Stimulated activated CD4-positive, alpha-beta T cell treated with anti-CD3 and anti-CD28 coated beads, Interleukin-1b, Interleukin-23, amount 100 ng/mL, for 48 hours (primary cell): ENCODE measurements at places on chromosomes 1 and 21.

GRCh38 chr1:231522038-231522437 lies 6.4 kb upstream of the TSNAX start:
- DNase-seq = no peak

DNA sequence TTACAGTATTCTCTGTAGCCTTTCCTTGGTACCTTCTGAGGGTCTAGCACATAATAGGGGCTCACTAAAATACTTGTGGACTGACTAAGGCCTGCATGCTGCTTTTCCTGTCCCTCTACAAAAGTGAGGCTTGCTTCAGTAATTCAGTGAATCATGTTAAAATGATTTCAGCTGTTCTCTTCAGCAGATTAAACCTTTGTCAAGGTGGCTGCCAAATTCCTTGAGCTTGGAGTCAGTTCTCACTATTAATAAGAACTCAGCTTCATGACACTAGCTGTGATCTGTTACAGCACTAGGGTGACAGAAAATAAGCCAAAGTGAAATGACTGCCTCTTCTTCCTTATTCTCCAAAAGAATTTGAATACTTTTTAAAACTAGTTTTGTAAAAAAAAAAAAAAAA lies 128.8 kb downstream of the KCNN3 start:
- no peak for DNase-seq

DNA sequence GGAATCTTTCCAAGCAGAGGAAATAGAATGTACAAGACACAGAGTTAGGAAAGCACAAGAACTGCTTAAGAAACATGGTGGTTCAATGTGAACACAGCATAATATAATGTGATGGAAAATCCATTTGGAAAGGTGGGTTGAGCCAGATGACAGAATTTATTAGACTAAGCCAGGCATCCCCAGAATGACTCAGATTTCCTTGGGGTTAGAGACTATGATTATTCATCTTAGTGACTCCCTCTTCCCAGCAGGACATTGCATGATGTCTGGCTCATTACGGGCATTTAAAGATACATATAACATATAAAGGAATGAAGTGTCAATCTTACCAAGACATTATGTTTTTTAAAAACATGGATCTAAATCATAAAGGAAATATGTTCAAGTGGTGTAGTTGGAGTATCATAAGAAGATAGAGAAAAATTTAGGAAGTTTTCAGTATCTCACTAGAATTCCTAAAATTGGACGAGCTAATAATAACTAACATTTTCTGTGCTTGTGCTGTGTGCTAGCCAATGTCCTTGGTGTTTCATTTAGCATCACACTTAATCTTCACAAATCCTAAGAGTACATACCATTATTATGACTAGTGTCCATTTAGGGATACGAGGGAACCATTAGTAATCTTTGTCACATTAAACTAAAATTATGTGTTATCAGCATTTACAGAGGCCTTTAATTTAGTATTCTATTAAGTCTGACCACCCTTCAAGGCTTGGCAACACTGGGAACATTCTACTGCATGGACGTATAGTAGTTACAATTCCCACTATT lies 41.0 kb upstream of the ST6GALNAC5 start:
- DNase-seq = no peak

- DNase-seq = no peak
These were observed 57.7 kb downstream of the ZC3H11B start for GRCh38 chr1:219555031-219555692.

DNA sequence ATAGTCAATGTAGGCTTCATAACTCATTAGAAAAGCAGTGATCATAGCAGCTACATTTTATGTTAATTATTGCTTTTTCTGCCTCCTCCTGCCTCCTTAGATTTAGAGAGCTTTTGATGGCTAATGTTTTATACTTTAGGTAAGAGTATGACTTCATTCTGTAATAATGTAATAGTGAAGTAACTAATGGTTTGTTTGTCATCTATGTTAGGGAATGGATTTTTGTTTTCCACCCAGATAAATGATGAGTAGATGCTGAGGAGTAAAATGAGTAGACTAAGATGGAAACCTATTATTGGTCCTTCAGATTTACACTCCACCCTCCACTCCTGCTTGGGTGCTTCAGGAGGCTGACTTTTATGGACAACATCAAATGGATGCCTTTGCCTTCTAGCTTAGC lies 170.6 kb downstream of the CTH start:
- no peak for DNase-seq
